PC-3 (cell line): ENCODE measurements at places on chromosomes 5 and 9. TPM values are rescaled to one million over a fixed set of nuclear protein-coding genes. Genes with fewer than 3 reads are reported as not detected.

The PTPRD gene
- total RNA-seq: 0.63 TPM in 1 of 2 replicates, not detected in the other

The ARSK gene
- 10.5 and 12.6 TPM in 2 replicates for total RNA-seq

The FCN2 gene
- total RNA-seq: not detected in 2 replicates

The KIAA0825 gene
- 0.07 and 0.23 TPM in 2 replicates for total RNA-seq

The PCDHGA10 gene
- total RNA-seq: 0.23 and 0.84 TPM in 2 replicates

The TSSK1B gene
- total RNA-seq: 0.33 TPM in 1 of 2 replicates, not detected in the other

The PCDHGB3 gene
- 1.2 and 1.3 TPM in 2 replicates for total RNA-seq

The NR5A1 gene
- total RNA-seq: not detected in 2 replicates

The GDF9 gene
- not detected in 2 replicates for total RNA-seq
